Daoy (cell line): ENCODE measurements at places on chromosomes 3 and 15. TPM values are rescaled to one million over a fixed set of nuclear protein-coding genes. Genes with fewer than 3 reads are reported as not detected.

DNA sequence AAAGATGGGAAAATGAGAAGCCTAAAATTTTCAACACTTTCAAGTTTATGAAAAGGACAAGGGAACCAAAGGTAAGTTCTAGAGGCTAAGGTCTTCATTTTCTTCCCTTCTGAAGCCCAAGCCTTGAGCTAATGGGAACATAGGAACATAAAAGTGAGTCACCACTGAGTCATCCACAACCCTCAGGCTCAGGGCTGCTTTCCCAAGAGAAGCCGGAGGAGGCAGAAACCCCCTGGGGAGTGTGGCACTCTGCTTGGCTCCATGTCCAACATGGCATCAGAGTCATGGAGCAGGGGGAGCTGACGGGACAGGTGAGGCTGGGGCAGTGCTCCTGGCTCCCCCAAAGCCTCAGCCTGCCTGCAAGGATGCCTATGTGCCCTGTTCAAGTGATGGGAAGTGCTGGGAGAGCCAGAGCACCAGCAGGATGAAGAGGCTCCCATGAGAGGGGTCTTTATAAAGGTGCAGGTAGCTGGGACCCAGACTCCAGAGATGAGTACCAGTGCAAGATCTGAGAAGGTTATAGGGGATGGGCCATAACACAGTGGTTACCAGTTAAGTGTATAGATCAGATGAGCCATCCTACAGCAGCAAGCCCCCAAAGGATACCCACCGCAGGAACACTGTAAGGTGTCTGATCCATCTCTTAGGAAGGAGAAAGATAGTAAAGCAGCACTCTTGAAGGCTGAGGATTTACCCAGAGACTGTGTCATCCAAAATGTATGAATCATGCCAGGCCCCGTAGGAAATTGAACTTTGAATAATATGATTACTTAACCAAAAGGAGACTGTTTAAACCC is 31.8 kb upstream of the RYR3 start:
- peak; percentile 97 for DNase-seq

- DNase-seq, result no peak
Observed at GRCh38 chr3:9727743-9728142, 3.8 kb upstream of the BRPF1 start.

DNA sequence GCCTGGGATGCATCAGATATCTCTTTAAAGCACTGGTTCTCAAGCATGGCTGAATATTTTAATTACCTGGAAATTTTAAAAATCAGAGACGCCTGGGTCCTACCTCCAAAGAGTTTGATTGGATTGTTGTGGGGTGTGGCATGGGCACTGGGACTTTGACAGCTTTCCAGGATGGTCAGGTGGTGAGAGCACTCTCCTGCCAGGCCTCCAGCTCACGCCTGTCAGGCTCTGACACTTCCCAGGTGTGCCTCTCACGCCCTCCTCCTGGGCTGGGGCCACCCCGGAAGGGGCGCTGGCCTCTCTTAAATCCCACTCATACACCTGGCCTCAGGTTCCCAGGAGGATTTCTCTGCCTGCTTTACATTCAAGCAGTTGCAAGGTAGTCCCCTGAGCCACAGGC is 48.5 kb downstream of the AMOTL2 start:
- DNase-seq, result no peak

Gene RASGRF1
- total RNA-seq, result not detected in 2 replicates

DNA sequence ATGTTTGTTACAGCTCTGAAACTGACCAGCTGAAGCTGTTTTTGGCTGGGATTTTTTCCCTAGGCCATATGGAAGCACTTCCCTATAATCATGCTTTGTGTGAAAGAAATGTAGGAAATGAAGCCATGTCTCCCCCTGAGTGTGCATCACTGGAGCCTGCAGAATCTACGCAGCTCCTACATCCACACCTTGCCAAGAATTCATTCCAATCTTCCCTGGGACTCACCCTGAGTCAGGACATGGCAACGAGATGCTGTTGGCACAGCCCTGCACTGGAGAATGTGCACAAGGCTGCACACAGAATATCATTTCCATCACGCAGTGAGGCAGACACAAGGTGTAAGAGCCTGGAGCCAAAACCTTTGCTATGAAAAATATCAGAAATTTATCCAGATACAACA is 189.5 kb downstream of the ADAMTSL3 start:
- DNase-seq, result no peak

Gene TPRG1
- 0.54 and 0.69 TPM in 2 replicates for total RNA-seq

Gene FETUB
- total RNA-seq, result not detected in 2 replicates

DNA sequence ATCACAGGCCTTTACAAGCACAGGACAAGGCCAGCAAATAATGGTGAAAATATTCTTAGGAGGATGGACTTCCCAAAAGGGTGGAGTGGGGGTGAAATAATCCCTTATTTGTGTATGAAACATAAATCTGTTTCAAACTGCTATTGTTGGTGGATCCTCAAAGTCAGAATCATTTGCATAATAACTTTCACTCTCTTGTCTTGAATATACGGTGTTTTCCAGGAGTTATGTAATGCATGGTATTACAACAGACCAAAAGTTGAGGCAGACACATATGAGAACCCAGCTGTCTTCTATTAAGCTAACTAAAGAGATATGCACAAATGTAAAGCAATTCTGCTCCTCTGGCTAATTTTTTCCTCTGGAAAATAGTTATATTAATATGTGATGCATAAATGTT is 57.7 kb downstream of the PRTG start:
- DNase-seq, result no peak

DNA sequence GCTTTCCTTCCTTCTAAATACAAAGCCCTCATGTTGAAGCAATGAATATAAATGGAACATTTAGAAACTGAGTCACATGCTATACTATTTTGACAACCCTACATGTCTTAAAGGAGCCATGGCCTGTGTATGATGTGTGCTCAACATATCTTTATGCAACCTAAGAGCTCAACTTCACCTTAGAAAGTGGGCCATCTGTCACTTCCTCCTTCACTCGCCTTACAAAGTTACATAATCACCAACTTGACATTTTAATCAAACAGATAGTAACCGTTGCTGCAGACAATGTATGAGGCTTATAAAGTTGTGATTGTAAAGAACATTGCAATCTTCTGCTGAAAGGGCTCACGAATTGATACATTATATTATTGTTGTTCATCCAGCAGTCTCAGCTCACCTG is 163.6 kb downstream of the SERPINI1 start:
- DNase-seq, result no peak

- no peak for DNase-seq
Observed at GRCh38 chr3:159727506-159727905, 261.1 kb upstream of the IL12A start.

Gene NR2E3
- not detected in 2 replicates for total RNA-seq
